ENCODE measurements at places on chromosomes 3 and 15. TPM values are rescaled to one million over a fixed set of nuclear protein-coding genes. Genes with fewer than 3 reads are reported as not detected.

Gene POPDC2
- polyA plus RNA-seq, result 21.1 TPM

Gene RTP1
- not detected for polyA plus RNA-seq

Gene DAZL
- not detected for polyA plus RNA-seq

Gene SEC61A1
- 107 TPM for polyA plus RNA-seq

Gene ISLR2
- 2.3 TPM for polyA plus RNA-seq

Gene SLC28A1
- polyA plus RNA-seq, result 0.23 TPM

Gene RASL12
- polyA plus RNA-seq, result 13.0 TPM

Gene IL16
- 15.2 TPM for polyA plus RNA-seq

Gene PRR23A
- polyA plus RNA-seq, result not detected

Gene LXN
- polyA plus RNA-seq, result 25.3 TPM

DNA sequence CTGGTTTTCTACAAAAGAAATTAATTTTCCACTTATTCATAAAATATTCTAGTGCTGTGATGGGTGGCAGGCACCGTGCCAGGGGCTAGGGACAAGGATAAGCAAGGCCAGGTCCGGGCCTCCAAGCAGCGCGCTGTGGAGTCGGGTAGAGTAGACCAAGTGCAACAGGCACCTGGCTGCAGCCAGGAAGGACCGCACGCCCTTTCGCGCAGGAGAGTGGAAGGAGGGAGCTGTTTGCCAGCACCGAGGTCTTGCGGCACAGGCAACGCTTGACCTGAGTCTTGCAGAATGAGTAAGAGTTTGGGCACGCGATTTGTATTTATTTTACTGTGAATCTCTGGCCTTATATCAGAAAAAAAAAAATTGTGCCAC is at the start of gene CASR:
Gene CASR (plus strand): TSS at position 148 of the 372 bp plus-strand sequence. CDS start 70,522 bp downstream, outside the sequence.
- DNase-seq, result no peak

GRCh38 chr15:30872341-30872748 is 31.4 kb upstream of the FAN1 start:
- no peak for DNase-seq

DNA sequence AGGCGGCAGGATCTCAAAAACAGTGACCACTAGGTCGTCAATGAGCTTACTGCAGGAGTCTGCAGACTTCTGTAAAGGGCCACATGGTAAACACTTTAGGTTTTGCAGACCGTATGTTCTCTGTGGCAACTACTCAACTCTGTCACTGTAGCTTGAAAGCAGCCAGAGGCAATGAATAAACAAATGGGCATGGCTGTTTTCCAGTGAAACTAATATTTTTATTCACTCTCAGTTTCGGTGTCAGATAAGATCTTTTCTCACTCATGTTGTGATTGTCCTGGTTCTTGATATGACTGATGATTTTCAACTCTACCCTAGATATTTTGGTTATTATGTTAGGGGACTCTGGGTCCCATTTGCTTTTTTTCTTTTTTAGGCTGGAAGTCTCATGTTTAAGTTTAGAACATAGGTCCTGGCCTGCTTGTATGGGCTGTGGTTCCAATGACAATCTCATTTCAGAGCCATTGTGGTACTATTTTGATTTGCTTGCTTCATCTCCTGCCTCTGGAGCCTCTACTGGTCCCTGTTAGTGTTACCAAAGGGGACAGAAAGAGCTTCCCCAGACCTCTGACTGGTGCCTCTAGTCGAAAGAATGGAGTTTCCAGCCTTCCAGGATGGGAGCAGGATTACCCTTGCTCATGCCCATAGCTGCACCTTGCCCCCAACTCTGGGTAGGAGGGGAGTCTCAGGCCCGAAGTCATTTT is 222.0 kb downstream of the STT3B start:
- DNase-seq, result no peak

DNA sequence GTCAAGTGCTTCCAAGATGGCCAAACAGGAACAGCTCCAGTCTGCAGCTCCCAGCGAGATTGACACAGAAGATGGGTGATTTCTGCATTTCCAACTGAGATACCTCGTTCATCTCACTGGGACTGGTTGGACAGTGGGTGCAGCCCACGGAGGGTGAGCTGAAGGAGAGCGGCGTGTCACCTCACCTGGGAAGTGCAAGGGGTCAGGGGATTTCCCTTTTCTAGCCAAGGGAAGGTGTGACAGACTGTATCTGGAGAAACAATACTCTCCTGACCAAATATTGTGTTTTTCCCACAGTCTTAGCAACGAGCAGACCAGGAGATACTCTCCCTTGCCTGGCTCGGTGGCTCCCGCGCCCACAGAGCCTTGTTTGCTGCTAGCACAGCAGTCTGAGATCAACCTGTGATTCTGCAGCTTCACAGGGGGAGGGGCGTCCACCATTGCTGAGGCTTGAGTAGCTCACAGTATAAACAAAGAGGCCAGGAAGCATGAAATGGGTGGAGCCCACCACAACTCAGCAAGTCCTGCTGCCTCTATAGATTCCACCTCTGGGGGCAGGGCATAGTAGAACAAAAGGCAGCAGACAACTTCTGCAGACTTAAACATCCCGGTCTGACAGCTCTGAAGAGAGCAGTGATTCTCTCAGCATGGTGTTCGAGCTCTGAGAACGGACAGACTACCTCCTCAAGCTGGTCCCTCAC is 293.5 kb upstream of the SUCLG2 start:
- no peak for DNase-seq

DNA sequence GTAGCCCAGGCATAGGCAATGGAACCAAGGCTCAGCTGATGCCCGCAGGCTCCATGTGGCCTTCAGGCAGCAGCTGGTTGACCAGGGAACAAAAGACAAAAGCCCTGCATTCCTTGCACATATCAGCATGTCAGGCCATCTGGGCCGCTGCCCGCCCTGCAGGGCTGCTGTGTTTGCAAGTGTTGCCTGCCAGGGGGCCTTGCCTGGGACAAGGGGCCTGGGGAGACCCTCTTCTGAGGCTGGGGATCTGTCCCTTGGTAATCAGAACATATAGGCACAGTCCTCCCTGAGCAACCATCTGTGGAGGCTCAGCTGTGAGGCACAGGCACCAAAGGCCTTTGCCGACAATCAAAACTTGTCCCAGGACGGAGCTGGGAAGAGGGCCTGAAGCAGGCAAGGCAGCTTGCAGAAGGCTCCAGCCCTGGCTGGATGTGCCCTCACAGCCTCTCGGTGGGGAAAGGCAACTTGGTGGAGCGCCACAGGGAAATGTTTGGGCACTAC is 138.2 kb downstream of the TPRA1 start:
- DNase-seq, result no peak

DNA sequence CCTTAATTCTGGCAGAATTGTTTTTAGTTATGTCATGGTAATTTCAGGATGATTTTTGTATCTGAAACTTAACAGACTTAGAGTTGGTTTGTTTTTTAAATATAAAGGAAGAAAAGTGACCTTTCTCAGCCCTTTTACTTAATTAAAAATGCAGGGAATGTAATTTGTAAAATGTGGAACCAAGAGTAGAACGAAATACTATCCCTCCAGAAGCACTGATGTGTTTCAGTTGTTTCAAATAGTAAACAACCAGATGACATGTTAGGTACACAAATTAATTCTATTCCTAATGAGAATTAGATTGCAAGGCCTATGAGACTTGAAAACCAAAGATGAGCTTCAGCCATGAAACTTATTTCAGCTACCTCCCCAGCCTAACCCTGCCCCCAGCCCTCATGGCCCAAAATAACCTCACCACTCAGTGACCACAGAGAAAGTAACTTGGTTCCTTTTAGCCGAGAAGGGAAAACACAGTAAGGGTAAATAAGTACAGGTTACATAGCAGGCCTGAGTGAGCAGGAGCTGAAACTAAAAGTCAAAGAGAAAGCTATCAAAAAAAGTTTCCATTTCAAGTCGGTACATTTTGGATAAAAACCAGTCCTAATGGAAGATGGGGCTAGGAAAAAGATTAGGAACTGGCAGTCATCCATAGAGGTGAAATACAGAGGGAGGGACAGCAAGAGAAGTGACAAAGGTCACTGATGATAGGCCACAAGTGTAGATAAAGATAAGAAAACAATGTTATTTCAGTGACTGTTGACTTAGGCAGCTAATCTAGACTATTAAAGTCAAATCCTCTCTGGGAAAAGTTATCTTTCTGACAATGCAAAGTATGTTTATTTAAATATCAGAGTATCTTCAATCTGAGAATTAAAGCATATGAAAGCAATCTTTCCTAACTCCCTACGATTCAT is 23.2 kb downstream of the SENP8 start:
- no peak for DNase-seq

DNA sequence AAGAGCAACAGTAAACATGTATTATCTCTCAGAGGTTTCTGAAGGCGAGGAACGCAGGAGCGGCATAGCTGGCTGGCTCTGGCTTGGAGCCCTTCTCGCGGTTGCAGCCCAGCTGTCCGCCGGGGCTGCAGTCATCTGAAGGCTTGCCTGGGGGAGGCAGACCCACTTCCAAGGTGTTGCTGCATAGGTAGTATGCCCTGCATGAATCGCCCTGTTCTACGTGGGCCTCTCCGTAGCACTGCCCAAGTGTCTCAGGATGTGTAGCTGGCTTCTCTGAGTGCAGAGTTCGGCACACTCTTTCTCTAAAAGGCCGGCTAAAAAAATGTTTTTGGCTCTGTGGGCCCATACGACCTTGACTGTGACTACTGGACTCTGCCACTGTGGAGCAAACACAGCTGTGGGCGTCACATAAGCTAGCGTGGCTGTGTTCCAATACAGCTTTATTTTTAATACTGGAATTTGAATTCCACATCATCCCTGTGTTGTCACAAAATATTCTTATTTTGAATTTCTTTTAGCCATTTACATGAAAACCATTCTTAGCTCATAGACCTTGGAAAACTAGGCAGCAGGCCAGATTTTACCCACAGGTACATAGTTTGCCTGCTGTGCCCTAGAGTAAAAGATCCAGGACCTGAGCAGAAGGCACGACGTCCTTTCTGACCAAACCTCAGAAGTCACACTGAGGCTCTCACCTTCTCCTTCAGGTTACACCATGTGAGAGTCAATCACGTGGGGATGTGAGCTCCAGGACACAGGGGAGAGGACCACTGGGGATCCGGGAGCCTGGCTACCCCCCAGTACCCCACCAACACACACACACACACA is 55.9 kb downstream of the PGPEP1L start:
- no peak for DNase-seq

DNA sequence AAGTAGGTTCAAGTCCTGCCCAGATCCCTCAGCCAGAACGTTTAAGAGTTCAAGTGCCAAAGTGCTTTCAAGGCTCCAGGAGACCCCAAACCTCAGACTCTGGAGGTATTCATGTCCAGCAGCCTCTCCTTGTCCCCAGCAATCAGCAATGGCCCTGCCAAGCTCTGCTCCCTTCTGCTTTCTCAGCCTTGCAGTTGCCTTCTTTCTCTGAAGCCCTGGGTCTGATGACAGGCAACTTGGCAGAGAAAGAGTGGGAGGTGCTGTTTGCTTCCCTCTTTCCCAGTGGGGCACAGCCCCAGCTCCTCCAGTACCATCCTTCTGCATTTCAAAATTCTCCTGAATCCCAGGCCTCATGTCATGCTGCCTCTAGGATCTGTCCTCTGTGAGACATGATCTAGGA is 40.2 kb downstream of the ATP2B2 start:
- no peak for DNase-seq

DNA sequence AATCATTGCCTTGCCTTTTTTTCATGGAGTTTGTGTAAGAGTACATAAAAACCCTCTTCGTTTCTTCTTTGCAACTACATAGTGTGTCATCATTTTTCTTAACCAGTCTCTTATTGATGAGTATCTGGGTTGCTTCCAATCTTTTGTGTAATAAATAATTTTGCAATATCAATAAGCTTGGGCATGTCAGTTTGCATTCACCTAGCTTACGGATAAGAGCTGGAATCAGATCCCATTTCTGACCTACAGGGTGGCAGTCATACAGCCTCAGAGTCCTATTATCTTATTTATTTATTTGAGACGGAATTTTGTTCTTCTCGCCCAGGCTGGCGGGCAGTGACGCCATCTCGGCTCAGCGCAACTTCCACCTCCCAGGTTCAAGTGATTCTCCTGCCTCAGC is 18.3 kb downstream of the ANP32A start:
- DNase-seq, result no peak

- DNase-seq, result peak; percentile 86
Measured at GRCh38 chr15:88083811-88084760, 172.5 kb downstream of the NTRK3 start.

DNA sequence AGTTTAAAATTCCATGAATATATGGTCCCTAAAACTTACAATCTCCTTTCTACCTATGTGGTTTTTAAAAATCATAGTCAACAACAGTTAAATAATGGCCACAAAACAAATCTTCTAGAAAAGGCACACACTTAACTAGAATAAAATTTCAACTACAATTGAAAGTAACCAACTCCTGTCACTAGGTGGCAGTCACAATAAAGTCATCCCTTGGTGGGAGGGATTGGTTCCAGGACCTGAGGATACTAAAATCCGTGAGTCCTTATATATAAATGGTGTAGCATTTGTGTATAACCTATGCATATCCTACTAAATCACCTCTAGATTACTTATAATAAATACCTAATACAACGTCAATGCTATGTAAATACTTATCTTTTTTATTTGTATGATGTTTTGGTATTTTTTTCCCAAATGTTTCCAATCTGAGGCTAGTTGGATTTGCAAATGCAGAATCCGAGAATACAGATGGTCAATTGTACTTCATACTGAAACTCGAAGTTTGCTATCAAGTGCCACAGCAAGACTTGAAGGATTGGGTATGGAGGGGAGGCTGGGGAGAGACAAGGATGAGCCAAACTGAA is 172.6 kb downstream of the FMN1 start:
- DNase-seq, result peak; percentile 66

- DNase-seq, result no peak
Measured at GRCh38 chr15:28106294-28107110, 7.4 kb upstream of the OCA2 start.

DNA sequence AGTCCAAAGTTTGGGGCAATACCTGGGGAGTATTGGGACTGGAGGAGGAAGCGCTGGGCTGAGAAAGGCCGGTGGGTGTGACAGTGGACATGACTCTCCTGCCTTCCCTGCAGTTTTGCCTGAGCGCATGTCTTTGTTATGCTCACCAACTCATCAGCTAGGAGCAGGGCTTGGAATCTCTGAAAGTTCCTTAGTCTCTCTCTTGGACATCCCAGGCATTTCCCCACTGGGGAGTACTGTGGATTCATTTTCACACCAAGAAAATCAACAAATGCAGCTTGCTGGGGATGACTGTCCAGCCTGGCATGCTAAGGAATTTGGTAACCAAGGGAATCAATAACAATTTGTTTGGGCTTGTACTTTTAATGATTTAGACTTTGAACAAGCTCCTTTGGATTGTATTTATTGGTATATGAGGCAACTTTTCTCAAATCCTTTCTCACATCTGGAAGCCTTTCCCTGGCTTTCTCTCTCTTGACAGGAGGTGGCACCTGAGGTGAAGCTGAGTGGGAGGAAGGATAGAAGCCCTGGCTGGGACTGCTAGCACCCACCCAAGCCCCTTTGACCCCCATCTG is 48.5 kb upstream of the CHST2 start:
- peak; percentile 30 for DNase-seq

GRCh38 chr15:88747111-88747510 is 56.1 kb upstream of the ACAN start:
- no peak for DNase-seq

- no peak for DNase-seq
Measured at GRCh38 chr3:171494457-171495109, 34.4 kb upstream of the TNIK start.

DNA sequence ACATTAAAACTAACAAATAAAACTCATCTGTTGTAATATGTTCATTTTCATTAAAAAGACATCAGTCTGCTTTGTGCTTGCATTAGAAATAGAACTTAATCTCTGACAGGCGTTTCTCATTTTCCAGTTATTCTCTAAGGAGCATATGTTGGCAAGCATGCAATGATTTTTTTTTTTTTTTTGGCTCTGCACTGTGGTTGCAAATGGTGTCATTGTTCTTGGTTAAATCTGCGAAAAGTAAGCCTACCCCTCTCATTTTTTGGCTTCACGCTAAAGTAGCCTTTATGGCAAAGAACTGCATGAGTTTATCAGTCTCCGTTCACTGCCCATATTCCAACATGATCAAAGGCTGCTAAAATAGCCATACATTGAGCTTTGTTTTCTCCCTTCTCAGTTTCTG is 403.2 kb downstream of the MECOM start:
- peak; percentile 73 for DNase-seq
